Lung (tissue), 17 donors: ENCODE measurements at places on chromosomes 2 and 18. TPM values are rescaled to one million over a fixed set of nuclear protein-coding genes. Genes with fewer than 3 reads are reported as not detected.

The TSHZ1 gene
- 6.2 TPM for polyA plus RNA-seq

GRCh38 chr2:112916625-112917247 is 5.8 kb downstream of the IL37 start:
- no peak for DNase-seq

The PLCL1 gene
- 1.1 TPM for polyA plus RNA-seq

GRCh38 chr18:47781561-47781960 is 148.9 kb downstream of the SMAD2 start:
- DNase-seq: no peak

- DNase-seq: no peak
These were observed 151.0 kb upstream of the GYPC start for GRCh38 chr2:126504949-126505348.

The IL1RL2 gene
- 0.35 TPM for polyA plus RNA-seq

GRCh38 chr18:57110290-57110689 is 36.6 kb upstream of the BOD1L2 start:
- no peak for DNase-seq
